ENCODE measurements at places on chromosomes 1 and 21. TPM values are rescaled to one million over a fixed set of nuclear protein-coding genes. Genes with fewer than 3 reads are reported as not detected.

DNA sequence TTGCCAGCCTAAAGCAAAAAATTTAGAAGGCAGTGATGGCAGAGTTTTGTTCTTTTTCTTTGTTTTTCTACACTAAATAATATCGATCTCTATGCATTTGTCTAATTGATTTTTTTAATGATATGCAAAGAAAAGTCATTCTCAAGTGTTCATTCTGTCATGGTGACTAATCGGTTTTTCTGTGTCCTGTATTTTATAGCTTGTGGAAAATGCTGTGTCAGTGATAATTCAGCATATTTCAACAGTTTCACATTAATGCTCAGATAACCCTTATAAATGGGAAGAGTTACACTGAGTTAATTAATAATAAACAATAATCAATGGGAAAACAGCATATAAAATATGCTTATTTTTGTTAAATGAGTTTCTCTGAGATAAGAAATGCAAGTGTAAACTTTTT, 824.9 kb downstream of the AMY1C start:
- H3K36me3 ChIP-seq, result no peaks in the 10 kb centered on the region
- H3K4me3 ChIP-seq, result no peak overlapping the region

Gene TEDDM1
- total RNA-seq, result not detected

DNA sequence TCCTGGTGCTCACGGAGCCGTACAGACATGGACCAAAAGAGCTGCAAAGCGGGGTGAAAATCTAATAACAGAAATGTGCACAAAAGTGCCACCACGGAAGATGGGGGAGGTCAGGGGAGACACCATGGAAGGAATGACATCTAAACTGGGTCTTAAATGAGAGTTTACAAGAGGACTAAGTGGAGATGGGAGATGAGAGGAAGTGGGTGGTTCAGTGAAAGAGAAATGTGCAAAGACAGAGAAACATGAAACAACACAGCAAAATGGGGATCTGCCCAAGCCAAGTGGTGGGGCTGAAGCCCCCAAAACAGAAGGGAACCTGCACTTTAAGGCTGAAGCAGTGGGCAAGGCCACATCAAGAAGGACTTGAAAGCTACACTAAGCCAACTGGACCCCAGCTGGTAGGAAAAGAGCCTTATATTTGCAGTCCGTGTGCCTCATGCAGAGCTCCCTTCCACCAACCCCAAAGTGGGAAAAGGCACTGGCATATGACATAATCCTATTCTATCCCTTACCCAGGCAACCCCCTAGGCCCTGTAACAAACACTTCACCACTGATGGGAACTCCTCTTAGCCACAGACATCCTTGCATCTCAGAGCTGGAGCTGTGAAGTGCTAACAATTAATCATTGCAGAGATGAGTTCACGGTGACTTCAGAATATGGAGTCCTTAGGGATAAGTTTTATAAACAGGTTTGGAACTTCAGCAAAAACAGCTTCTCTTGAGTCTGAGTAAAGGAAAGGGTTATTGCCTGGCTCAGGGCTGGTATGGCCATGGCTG, 198.6 kb upstream of the EDN2 start:
- peak; percentile 41 for DNase-seq
- H3K27me3 ChIP-seq, result no peaks in the 10 kb centered on the region
- H3K4me3 ChIP-seq, result no peak overlapping the region

DNA sequence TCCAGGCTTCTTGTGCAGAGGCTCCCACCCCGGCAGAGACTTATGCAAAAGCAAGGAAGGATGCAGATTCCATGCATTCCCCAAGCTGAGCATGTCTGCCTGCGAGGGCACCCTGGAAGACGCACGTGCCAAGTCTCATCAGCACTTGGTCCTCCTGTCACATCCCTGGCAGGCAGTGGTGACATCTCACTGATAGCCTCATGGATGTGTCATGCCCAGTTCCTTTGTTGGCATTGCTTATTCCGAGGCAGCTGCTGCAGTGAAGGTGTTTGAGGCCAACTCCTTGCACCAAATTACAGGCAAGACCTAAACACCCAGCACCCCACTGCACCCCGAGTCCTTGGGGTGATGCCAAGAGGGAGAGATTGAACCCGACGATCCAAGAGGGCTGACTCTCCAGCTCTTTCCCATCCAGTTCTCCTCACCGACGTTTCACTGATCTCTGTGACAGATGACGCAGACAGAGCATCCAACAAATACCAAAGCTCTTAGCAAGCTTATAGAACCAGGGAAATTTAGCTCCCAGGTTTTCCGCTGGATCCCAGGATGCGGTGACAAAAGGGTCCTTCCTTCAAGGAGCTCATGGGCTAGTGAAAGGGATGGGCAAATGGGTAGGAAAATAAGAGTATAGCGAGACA, 611.1 kb downstream of the AJAP1 start:
- H3K4me1 ChIP-seq, result no peaks in the 10 kb centered on the region
- no peaks in the 10 kb centered on the region for H3K36me3 ChIP-seq
- DNase-seq, result no peak
- no peak overlapping the region for H3K4me3 ChIP-seq

GRCh38 chr1:54846301-54846700, 40.7 kb downstream of the DHCR24 start:
- no peaks in the 10 kb centered on the region for H3K36me3 ChIP-seq
- DNase-seq, result no peak
- H3K4me3 ChIP-seq, result no peak overlapping the region
- 0 out of 2 replicates have a peak, but pooled peaks cover 2% of the 10 kb centered on the region for H3K27me3 ChIP-seq

Gene TAF5L
- 15.8 TPM for total RNA-seq

DNA sequence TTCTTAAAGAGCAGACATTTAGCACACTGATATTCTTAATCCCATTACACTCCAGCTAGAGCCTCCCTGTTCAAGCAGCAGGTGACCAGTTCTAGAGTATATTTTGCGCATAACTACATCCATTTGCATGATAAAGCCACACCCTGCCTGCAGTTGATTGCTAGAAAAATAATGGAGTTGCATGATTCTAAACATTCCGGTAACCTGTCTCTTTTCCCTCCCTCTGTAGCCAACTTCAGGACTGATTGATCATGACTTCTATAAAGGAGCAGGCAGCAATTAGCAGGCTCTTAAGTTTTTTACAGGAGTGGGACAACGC, 14.9 kb downstream of the ARMH1 start:
- H3K27ac ChIP-seq, result no peak overlapping the region
- no peak overlapping the region for H3K4me3 ChIP-seq
- DNase-seq, result no peak
- no peaks in the 10 kb centered on the region for H3K4me1 ChIP-seq
- peaks cover 15% of the 10 kb centered on the region for H3K27me3 ChIP-seq
